Activated CD8-positive, alpha-beta T cell treated with anti-CD3 and anti-CD28 coated beads, Interleukin-2, amount 10 ng/mL, durations not matched to agents 7 days and 5 days (primary cell): ENCODE measurements at places on chromosomes 1 and 21. TPM values are rescaled to one million over a fixed set of nuclear protein-coding genes. Genes with fewer than 3 reads are reported as not detected.

Gene CFHR1
- not detected for total RNA-seq

Gene LDLRAP1
- total RNA-seq = 31.3 TPM

DNA sequence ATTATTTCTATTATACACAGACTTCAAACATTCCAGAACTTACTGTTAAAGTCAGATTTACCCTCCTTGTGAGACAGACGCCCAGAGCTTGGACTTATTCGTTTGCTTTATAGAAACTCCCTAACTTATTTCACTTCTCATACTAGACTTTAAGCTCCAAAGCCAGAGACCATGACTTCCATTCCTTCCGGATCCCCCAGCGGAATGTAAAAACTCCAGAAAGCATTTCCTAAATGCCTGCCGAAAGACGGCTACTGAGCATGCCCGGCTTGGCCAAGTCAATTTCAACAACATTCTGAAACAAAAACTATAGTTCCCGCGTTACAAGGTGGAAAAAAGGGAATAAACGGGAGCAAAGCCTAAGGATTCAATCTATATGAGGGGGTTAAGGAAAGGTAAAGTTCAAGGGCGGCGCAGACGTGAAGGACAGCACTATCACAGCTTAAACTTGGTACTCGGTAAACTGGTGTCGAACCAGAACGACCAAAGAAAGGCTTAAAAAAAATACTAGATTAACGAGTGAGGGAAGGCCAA is 1.1 kb downstream of the USP48 start:
- DNase-seq = no peak

DNA sequence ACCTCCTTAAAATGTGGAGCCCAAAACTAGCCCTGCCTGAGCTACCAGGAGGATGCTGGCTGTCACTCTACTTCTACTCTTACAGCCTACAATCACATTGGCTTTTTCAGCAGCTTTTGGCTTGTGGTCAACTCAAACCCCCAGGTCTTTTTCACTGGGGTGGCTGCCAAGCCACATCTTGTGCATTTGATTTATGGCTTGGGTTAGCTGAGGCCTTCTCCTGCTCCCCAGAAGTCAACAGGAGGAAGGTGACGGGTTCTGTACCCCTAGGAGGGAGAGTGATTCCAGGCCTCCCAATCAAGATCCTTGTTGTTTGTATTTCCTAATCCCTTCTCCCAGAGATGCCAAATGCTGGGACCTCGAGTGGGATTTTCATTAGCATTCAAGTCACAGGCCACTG is 124.3 kb downstream of the LACTBL1 start:
- no peak for DNase-seq

DNA sequence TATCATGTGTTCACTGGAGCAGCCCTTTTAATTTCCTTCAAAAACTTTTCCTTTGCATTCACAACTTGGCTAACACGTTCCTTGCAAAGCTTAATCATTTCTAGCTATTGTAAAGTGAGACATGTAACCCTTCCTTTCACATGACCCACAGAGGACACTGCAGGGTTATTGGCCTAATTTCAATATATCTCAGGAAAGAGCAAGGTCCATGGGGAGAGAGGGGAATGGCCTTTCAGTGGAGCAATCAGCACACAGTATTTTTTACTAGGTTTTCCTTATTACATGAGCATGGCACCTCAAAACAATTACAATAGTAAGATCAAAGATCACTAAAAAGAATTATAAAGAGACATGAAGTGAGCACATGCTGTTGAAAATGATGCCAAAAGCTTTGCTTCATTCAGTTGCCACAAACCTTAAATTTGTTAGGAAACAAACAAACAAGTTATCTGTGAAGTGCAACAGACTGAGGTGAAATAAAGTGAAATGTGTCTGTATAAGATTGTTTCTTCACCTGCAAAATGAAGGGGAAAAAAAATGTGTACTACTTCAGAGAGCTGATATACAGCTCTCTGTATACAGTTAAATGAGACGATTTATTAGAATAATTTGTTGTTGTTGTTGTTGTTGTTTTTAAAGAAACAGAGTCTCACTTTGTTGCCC is 61.5 kb downstream of the EIF4G3 start:
- DNase-seq = no peak
